ENCODE measurements at places on chromosomes 11 and 22. TPM values are rescaled to one million over a fixed set of nuclear protein-coding genes. Genes with fewer than 3 reads are reported as not detected.

The OR9G4 gene
- total RNA-seq, result not detected

The EHF gene
- total RNA-seq, result 4.9 TPM

The MMP7 gene
- not detected for total RNA-seq

The SULT4A1 gene
- total RNA-seq, result not detected

The MEI1 gene
- total RNA-seq, result 5.2 TPM

The CD248 gene
- 4.6 TPM for total RNA-seq

The KCNK4 gene
- not detected for total RNA-seq

The SEC14L6 gene
- total RNA-seq, result not detected

The HEPN1 gene
- total RNA-seq, result not detected

DNA sequence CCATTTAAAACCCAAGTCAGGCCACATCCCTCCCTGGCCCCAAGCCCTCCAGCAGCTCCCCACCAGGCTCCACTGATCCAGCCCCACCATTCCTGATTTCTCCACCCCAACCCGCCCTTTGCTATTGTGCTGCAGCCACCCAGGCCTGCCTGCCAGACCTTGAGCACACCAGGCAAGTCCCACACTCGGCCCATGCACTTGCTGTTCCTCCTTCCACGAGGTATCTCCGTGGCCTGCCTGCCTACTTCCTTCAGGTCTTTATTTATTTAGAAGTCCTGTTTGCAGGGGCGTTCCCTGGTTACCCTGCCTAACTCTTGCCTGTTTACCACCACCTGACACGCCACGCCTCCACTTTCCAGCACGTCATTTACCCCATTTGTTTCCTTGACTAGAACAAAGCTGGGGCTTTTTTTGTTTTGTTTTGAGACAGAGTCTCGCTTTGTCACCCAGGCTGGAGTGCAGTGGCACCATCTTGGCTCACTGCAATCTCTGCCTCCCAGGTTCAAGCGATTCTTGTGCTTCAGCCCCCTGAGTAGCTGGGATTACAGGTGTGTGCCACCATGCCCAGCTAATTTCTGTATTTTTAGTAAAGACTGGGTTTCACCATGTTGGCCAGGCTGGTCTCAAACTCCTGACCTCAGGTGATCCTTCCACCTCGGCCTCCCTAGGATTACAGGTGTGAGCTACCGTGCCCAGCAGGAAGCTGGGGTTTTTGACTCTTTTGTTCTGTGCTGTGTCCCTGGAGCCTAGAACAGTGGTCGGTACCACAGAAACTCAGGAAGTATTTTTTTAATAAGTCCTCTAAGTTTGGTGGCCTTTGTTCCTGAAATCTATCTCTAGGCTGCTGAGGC, 6.7 kb downstream of the CENPM start:
- DNase-seq, result peak; percentile 40
- no peaks in the 10 kb centered on the region for H3K36me3 ChIP-seq
- H3K4me3 ChIP-seq, result no peak overlapping the region

GRCh38 chr11:1460396-1460985, 26.1 kb downstream of the MOB2 start:
- peak overlapping the region; percentile 61 for H3K27ac ChIP-seq
- no peaks in the 10 kb centered on the region for H3K27me3 ChIP-seq
- peaks cover 21% of the 10 kb centered on the region for H3K4me1 ChIP-seq
- peak; percentile 83 for DNase-seq

- H3K36me3 ChIP-seq, result no peaks in the 10 kb centered on the region
- no peak overlapping the region for H3K4me3 ChIP-seq
- H3K27ac ChIP-seq, result no peak overlapping the region
These were observed 15.3 kb downstream of the CADM1 start for GRCh38 chr11:115488945-115489344.

DNA sequence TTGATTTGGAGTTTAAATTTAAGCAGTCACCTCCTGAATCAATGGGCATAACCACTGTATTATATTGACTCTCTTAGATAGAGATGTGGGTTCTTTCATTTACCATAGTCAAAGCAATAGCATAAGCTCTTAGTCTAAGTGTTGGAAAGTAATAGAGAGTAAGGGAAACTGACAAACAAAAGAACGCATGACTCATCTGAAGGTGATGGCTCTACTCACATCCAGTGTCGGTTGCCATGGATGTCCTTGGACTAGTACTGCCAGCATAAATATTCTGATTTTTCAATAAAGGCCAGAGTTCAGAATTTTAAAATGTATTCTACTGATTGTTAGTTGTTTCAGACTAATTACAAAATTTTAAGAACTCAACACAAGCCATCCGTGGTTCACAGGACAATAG, 444.9 kb upstream of the DDI1 start:
- no peak overlapping the region for H3K4me3 ChIP-seq
- DNase-seq, result no peak
- no peaks in the 10 kb centered on the region for H3K36me3 ChIP-seq

DNA sequence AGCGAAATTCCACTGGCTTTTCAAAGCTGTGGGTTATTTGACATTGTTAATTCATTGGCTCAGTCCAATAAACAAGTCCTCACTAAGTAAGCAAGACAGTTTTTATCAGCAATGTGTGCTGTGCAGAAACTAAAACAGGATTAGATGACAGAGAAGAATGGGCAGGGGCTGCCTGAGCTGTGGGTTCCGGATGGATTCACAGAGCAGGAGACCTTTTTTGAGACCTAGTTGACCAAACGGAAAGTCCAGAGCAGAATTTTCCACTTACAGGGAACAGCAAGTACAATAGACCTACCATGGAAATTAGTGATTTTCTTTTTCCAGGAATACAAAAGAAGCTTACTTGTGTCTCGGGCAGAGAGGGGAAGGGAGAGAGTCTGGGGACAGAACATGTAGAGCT, 5.2 kb upstream of the KDM4F start:
- no peak overlapping the region for H3K4me3 ChIP-seq
- no peaks in the 10 kb centered on the region for H3K36me3 ChIP-seq
- peaks cover 4% of the 10 kb centered on the region for H3K27me3 ChIP-seq

- no peaks in the 10 kb centered on the region for H3K27me3 ChIP-seq
- no peaks in the 10 kb centered on the region for H3K36me3 ChIP-seq
- H3K27ac ChIP-seq, result no peak overlapping the region
- H3K4me1 ChIP-seq, result no peaks in the 10 kb centered on the region
- H3K4me3 ChIP-seq, result no peak overlapping the region
- DNase-seq, result no peak
These were observed 18.4 kb downstream of the DEUP1 start for GRCh38 chr11:93348930-93349329.

- H3K4me1 ChIP-seq, result no peaks in the 10 kb centered on the region
- no peak for DNase-seq
- no peak overlapping the region for H3K27ac ChIP-seq
- H3K4me3 ChIP-seq, result no peak overlapping the region
These were observed 61.9 kb upstream of the PARVG start for GRCh38 chr22:44118645-44119315.

- no peak overlapping the region for H3K27ac ChIP-seq
- no peak for DNase-seq
- H3K4me1 ChIP-seq, result peaks cover 25% of the 10 kb centered on the region
- H3K4me3 ChIP-seq, result no peak overlapping the region
- no peaks in the 10 kb centered on the region for H3K27me3 ChIP-seq
- peaks cover 30% of the 10 kb centered on the region for H3K36me3 ChIP-seq
These were observed 17.7 kb upstream of the ANKRD42 start for GRCh38 chr11:83175815-83176214.

DNA sequence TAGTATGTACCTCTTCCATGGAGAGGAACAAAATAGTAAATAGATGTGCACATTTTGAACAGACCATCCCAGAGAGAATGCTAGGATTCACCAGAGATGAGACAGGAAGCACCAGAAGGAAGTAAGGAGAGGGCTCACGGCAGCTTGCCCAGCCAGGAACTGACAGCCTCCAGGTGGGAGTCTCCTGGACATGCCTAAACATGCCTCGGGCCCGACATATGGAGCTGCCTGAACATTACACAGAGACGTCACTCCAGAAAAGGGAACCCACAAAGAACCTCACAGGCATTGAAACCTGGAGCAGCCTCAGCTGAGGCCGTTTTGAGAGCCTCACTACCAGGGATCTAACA, 67.4 kb downstream of the BRD1 start:
- no peaks in the 10 kb centered on the region for H3K36me3 ChIP-seq
- H3K27me3 ChIP-seq, result no peaks in the 10 kb centered on the region
- no peak overlapping the region for H3K4me3 ChIP-seq
- no peak for DNase-seq

GRCh38 chr11:102220728-102221467, 96.4 kb upstream of the BIRC3 start:
- no peaks in the 10 kb centered on the region for H3K27me3 ChIP-seq
- peaks cover 3% of the 10 kb centered on the region for H3K36me3 ChIP-seq
- DNase-seq, result peak; percentile 16
- H3K27ac ChIP-seq, result no peak overlapping the region

GRCh38 chr22:30210235-30210909, 36.2 kb downstream of the LIF start:
- peaks cover 23% of the 10 kb centered on the region for H3K4me1 ChIP-seq
- H3K36me3 ChIP-seq, result no peaks in the 10 kb centered on the region
- no peak overlapping the region for H3K27ac ChIP-seq
- no peaks in the 10 kb centered on the region for H3K27me3 ChIP-seq
- H3K4me3 ChIP-seq, result no peak overlapping the region

- no peak overlapping the region for H3K4me3 ChIP-seq
- no peak for DNase-seq
- H3K27me3 ChIP-seq, result no peaks in the 10 kb centered on the region
These were observed 2.9 kb upstream of the TTLL1 start for GRCh38 chr22:43092085-43092484.

DNA sequence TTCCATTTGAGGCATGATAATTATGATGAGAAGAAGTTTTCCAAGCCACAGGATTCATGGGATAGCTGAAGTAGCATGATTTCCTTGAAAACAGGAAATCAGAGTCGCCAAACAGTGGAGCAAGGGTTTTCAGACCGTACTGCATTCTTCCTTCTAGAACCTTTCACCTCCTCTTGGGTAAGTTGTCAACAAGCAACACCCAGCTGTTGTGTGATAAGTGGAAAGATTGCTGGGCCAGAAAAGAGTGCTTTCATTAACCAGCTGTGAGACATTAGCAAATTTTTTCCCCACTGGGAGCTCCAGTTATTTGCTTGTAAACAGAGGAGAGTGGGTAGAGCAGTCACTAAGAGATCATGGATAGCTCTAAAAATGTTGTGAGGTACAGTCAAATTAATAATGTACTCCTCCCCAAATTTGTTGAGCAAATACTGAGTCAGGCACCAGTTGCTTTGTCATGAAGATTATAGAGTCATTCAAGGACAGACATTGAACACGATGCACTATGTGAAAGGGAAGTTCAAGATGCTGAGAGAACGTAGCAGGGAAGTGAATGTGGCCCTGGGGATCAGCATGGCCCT, 11.7 kb upstream of the MPEG1 start:
- no peaks in the 10 kb centered on the region for H3K36me3 ChIP-seq
- no peaks in the 10 kb centered on the region for H3K27me3 ChIP-seq
- no peak overlapping the region for H3K27ac ChIP-seq
- H3K4me3 ChIP-seq, result no peak overlapping the region

DNA sequence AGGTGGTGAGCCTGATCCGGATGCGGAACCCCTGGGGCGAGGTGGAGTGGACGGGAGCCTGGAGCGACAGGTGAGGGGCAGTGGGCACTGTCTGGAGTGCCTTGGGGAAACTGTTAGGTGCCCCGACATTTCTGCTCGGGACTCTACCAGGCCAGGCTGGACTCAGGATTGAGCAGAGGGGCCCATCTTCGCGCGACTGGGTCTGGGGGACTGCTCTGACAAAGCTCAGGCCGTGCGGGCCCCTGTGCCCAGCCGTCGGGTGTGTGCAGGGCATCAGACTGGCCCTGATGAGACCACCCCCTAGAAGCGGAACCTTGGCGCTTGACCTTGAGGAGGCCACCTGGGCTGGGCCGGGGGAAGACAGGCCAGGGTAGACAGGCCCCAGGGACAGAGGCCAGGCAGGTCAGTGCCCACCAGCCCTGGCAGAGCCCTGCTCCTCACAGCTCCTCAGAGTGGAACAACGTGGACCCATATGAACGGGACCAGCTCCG, 6.3 kb downstream of the CAPN1 start:
- H3K27me3 ChIP-seq, result no peaks in the 10 kb centered on the region
- DNase-seq, result no peak
- H3K27ac ChIP-seq, result no peak overlapping the region
- H3K36me3 ChIP-seq, result peaks cover 47% of the 10 kb centered on the region

DNA sequence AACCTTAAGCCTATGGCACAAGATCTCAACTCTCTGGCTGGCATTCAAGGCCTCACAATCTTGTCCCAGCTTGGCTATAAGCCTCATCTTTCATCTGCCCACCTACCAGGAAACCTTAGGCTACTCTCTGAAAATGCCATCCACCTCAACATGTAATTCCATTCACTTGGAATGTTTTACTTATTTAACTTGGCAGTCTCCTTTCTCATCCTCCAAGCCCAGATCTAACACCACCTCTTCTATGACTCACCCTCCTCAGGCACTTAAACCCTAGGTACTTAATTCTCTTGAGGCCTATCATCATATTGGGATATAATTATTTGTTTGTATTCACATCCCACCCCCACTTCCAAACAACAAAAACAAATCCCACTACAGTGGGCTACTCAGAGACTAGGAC, 15.0 kb downstream of the POGLUT3 start:
- H3K36me3 ChIP-seq, result no peaks in the 10 kb centered on the region
- no peak overlapping the region for H3K27ac ChIP-seq
- no peak overlapping the region for H3K4me3 ChIP-seq
- H3K4me1 ChIP-seq, result no peaks in the 10 kb centered on the region
- no peaks in the 10 kb centered on the region for H3K27me3 ChIP-seq

DNA sequence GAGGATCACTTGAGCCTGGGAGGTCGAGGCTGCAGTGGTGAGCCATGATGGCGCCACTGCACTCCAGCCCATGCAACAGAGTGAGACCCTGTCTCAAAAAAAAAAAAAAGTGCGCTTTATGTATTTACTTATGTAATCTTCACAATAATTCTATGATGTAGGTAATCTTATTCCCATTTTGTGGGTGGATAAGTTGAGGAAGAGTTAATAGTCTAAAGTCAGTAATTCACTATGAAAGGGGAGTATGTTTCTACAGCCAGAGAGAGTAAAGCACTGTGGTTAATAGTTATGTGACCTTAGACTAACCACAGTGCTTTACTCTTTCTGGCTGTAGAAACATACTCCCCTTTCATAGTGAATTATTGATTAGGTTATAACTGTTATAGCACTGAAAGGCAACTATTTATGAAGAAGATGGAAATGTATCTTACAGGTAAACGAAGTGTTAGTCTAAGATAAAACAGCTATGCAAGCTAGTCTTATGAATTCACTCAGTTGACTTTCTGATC, 11.9 kb downstream of the CTR9 start:
- H3K27me3 ChIP-seq, result no peaks in the 10 kb centered on the region
- H3K4me3 ChIP-seq, result no peak overlapping the region
- H3K36me3 ChIP-seq, result peaks cover 48% of the 10 kb centered on the region
- no peak for DNase-seq
- no peak overlapping the region for H3K27ac ChIP-seq
